ENCODE measurements at places on chromosomes 5 and 9. TPM values are rescaled to one million over a fixed set of nuclear protein-coding genes. Genes with fewer than 3 reads are reported as not detected.

- no peak for DNase-seq
Observed at GRCh38 chr5:61966296-61966955, 339.6 kb upstream of the KIF2A start.

DNA sequence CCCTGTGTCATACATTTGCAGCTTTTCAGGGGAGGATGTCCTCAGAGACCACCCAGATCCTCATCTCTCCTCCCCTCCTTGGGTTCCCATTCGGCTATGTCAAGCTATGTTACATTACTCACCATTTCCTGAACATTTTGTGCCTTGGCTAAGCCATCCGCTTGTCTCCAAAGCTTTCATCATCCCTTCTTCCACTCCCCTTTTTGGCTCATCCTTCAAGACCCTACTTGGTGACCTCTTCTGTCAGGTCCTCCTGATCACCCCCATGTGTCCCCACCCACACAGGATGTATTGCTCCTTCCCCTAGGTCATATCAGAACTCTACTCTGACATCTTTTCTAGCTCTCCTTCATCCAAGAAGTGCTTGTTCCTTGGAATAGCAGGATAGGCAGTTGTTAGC is 81.8 kb downstream of the BOD1 start:
- no peak for DNase-seq

GRCh38 chr5:132790201-132790865 is 13.3 kb upstream of the SEPTIN8 start:
- DNase-seq, result no peak

DNA sequence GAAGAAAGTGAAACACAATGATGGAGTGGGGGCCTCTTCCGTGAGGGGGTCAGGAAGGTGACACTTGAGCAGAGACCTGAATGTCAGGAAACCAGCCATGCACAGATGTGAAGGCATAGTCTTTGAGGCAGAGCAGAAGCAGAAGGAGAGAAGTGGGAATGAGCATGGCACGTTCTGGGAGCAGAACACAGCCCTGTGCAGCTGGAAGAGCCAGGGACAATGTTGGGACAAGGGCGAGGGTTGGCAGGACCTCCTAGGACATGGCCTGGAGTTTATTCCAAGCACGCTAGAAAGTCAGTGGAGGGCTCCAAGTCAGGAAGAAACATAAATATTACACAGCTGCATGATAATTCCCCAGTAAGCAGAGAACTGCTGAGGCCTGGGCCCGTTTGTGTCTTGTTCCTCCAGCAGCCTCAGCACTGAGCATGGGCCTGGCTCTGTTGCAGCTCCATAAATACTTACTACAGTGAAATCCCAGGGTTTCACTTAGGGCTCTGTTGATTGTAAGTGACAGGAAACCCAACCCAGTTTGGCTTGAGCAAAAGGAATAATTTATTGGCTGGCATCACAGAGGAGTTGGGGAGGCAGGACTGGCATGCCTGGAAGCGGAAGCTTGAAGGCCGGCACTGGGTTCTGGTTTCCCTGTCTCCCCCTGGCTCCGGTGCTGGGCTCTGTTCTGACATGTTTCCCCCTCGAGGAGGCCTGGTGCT is 66.2 kb downstream of the MVB12B start:
- no peak for DNase-seq

DNA sequence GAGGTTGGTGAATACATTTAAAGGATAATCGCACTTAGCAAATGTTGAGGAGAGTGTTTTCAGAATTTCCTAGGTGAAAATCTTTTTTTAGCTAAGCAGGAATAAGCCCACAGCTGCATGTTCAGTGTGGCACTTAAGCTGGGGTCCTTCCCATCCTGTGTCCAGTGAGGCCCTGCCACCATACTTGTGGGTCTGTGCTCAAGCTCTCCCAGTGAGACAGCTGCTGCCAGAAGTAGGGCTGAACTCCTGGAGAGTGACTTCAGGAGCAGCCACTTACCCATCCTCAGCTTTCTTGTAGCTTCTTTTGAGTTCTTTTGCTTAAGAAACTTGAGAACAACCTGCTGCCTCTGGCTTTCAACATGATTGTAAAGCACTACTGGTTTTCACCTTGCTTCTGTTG is 110.0 kb upstream of the DHFR start:
- no peak for DNase-seq

- no peak for DNase-seq
Observed at GRCh38 chr9:127473932-127474331, 22.6 kb downstream of the LRSAM1 start.

GRCh38 chr9:33446946-33447798 is at the start of gene AQP3:
AQP3 (minus strand) TSS chr9:33447593; CDS start chr9:33447530, 63 bp downstream.
- peak; percentile 55 for DNase-seq

GRCh38 chr5:113319256-113320053 is 115.3 kb downstream of the TSSK1B start:
- DNase-seq, result no peak

DNA sequence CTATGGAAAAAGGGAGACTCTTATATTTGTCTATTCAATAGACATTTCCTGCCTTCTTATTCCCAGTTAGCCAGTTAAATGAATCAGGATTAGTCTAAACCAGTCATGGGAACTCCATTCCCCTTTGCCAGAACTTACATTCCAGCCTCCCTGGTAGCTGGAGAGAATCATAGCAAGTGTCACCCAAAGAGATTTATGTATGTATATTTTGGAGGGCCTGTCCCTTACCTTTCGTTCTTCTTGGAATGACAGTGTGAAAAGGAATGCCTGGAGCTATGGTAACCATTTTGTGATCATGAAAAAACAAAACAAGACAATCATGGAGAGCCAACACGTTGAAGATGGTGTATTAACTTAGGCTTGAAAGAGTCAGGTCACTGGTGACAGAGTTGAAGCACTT is 627.7 kb downstream of the CCDC171 start:
- peak; percentile 4 for DNase-seq

- no peak for DNase-seq
Observed at GRCh38 chr5:169099801-169100734, 200.9 kb downstream of the SLIT3 start.

- no peak for DNase-seq
Observed at GRCh38 chr9:92266486-92266885, 27.0 kb downstream of the IARS1 start.

DNA sequence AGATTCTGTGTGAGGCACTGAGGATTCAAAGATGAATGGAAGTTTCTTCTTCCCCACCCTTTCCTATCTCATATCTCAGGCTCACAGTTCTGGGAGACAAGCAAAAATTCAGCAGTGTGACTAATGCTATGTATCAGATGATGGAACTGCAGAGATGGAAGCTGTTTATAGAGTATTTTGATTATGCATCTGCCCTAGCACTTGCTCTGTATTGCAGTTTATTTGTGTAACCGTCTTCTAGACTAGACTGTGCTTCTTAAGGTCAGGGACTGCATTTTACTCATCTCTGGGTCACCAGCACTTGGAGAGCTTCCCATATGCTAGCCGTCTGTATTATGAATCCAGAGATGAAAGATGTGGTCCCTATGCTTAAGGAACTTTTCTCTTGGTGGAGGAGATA is 12.6 kb downstream of the CAVIN4 start:
- no peak for DNase-seq

GRCh38 chr5:111197523-111197922 is 26.7 kb upstream of the CAMK4 start:
- DNase-seq, result no peak

- DNase-seq, result no peak
Observed at GRCh38 chr5:867300-867870, 16.6 kb upstream of the ZDHHC11 start.

DNA sequence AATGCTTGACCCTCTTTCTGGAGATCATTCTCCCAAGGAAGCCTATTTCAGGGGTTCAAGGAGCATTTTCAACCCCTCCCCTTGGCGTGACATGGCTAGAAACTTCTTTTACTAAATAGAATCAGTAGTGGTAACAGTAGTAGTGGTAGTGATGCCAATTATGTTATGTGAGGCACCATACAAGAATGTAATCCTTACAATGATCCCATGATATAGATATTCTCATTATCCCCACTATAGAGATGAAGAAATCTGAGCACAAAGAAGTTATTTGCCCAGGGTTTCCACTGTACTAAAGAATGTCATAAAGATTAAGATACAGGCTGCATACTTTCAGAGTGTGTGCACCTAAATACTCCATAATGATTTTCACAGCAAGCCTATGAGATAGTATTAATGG is 155.4 kb upstream of the CLINT1 start:
- no peak for DNase-seq

DNA sequence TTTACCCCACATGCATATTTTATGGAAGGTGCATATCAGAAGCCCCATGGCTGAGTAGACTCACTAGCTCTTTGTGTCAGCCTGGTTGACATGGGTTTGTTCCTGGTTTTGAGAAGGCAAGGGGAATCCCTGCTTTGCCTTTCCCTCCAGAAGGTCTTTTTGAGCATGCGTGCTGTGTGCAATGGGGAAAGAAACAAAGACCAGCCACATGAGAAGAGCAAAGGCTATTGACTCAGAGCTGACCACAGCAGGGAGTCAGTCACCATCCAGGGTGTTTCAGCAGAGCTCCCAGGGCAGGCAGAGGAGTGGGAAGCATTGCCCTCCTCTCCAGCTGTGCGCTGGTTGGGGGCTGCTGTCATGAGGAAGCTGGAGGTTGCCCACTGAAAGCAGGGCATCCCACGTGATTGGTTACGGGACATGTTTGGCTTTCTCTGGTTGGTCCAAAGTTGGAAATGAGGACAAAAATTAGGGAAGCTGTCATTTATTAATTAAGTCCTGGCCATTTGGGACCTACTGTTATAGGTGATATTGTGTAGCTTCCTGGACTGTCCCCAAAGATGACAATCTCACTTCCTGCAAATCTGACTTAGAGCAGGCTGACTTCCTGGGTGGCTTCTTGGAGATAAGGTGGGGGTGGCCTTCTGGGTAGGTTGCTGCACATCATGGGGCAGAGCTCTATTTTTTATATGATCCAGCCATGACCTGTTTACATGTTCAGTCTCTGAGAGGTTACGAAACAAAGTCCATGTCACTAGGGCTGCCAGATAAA is 48.9 kb upstream of the TDRD7 start:
- no peak for DNase-seq

GRCh38 chr9:81227507-81228245 is 461.7 kb downstream of the TLE1 start:
- no peak for DNase-seq

- no peak for DNase-seq
Observed at GRCh38 chr5:160605266-160605665, 183.6 kb downstream of the PTTG1 start.

DNA sequence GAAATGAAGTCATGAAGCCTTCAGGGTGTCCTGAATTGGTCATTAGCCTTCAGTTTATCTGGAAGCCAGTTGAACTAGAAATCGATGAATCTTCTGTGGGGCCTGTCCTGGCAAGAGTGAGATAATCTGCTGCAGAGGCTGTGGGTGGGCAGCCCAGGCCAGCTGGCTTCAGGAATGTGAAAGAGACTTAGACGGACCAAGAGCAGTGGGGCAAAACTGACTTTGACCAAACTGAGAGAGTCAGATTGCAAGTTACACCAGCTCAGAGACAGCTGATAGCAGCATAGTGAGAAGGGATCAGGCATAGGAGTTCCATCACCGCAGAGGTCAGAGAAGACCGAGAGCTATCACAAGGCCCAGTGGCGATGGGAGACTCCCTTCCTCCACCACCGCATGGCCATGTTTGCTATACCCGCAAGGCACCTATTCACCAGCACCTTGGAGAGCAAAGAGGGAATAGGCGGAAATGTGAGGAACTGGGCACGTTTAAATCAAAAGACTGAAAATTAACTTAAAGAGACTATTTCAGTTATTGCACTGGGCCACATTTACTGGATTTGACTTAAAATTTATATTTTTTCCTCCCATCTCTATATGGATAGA is 50.0 kb upstream of the GLIS3 start:
- DNase-seq, result no peak

- no peak for DNase-seq
Observed at GRCh38 chr9:109542922-109543321, 44.8 kb upstream of the PTPN3 start.

GRCh38 chr5:57405984-57406383 is 76.6 kb downstream of the ACTBL2 start:
- no peak for DNase-seq

GRCh38 chr9:132002643-132003318 is 76.9 kb downstream of the MED27 start:
- DNase-seq, result no peak

- no peak for DNase-seq
Observed at GRCh38 chr5:16321284-16321683, 141.7 kb upstream of the MARCHF11 start.

DNA sequence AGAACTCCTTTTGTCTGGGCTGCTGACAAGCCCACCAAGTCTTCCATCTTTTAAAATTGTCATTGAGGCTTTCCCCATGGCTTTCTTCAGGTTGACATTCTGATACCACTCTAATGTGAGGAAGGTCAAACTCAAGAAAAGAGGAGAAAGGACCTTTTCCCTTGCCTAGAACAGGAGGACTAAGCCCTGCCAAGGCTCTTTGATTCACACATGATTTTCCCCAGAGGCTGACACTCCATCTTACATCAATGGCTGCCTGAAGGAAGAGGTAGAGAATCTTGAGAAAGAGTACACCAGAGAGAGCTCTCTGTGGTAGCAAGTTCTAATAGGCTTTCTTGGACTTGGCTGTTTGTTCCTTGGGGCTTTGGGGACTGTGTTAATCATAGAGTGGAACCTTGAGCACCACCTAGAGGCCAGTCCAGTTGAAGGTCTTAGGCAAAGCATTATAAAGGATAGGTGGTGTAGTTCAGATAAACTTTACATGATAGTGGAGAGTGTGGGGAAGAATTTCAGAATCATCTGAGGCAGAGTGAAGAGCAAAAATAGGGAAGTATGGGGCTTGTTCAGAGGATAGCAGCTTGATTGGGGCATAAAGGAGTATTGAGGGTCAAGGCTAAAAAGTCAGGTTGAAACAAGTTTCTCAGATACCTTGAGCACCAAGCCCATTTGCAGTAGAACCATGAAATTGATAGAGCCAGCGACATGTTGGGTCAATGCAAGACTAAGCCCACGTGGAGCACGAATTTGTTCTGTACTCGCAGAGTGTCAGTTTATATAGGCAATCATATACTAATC is 36.7 kb downstream of the NDFIP1 start:
- peak; percentile 37 for DNase-seq

- DNase-seq, result no peak
Observed at GRCh38 chr5:103942587-103943186, 380.1 kb upstream of the NUDT12 start.

The GLDC gene
- 1.5 TPM for total RNA-seq

The AK1 gene
- total RNA-seq, result 86.8 TPM

The RNF180 gene
- not detected for total RNA-seq

The NUTM2G gene
- not detected for total RNA-seq

The IL3 gene
- not detected for total RNA-seq

The NUTM2F gene
- total RNA-seq, result 0.15 TPM

The ADAMTS12 gene
- 103 TPM for total RNA-seq

The GFI1B gene
- not detected for total RNA-seq

The IFNW1 gene
- total RNA-seq, result not detected

Measured in PC-9 (cell line).